Left kidney (tissue), 8 donors: ENCODE measurements at places on chromosomes 16 and 17. TPM values are rescaled to one million over a fixed set of nuclear protein-coding genes. Genes with fewer than 3 reads are reported as not detected.

DNA sequence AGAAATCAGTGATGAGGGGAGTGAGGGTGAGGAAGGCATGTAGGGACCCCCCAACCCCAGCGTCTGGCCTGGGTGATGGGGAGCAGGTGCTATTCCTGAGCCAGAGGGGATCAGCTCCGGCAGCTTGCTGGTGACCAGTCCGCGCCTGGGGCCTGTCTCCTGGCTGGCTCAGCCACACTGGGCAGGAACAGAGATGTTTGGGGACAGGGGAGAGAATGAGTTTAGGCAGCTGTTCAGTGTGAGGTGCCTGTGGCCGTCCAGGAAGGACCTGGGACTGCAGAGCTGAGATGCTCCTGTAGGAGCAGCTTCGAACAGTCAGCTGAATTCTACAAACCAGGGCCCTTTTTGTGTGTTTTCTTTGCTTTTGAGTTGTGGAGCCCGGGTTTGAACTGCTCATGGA is 23.2 kb upstream of the SPNS2 start:
- DNase-seq = no peak

DNA sequence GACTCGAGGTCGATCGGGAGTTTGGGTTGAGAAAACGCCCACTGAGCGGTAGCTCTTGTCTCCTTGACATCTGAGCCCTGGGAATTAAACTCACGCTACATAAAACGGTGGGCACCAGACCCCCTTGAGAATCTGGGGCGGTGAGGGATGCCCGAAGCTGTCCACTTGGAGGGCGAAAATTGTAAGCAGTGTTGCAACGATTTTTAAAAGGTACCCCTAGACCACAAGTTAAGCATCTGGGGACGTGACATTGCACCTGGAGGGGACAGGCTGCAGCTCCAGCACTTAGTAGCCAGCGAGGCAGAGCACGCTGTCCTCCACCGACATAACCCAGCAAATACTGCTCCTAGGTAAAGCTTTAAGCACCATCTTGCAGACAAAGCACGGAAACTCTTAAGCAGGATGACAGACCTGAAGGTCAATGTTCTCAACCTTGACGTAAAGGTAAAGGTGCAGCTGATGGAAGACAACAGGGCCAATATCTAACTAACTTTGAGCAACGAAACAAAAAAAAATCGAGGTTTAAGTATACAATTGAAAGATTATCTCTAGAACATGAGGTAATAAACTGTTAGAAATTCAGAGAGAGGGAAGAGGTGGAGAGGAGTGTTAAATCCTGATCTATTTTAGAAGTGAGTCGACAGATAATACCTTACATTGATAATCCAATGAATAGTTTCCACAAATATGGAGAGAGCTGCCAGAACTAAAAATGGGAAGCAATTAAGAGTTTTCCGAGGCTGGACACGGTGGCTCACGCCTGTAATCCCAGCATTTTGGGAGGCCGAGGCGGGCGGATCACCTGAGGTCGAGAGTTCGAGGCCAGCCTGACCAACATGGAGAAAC is 921 bp upstream of the CDR2 start:
- no peak for DNase-seq

RSPRY1 gene
- polyA plus RNA-seq = 51.7 TPM

KCNJ12 gene
- 4.5 TPM for polyA plus RNA-seq

GRCh38 chr16:23505671-23506605 is 4.4 kb downstream of the GGA2 start:
- DNase-seq = no peak

- no peak for DNase-seq
These were observed 8.3 kb upstream of the CLUH start for GRCh38 chr17:2719861-2720260.

DNA sequence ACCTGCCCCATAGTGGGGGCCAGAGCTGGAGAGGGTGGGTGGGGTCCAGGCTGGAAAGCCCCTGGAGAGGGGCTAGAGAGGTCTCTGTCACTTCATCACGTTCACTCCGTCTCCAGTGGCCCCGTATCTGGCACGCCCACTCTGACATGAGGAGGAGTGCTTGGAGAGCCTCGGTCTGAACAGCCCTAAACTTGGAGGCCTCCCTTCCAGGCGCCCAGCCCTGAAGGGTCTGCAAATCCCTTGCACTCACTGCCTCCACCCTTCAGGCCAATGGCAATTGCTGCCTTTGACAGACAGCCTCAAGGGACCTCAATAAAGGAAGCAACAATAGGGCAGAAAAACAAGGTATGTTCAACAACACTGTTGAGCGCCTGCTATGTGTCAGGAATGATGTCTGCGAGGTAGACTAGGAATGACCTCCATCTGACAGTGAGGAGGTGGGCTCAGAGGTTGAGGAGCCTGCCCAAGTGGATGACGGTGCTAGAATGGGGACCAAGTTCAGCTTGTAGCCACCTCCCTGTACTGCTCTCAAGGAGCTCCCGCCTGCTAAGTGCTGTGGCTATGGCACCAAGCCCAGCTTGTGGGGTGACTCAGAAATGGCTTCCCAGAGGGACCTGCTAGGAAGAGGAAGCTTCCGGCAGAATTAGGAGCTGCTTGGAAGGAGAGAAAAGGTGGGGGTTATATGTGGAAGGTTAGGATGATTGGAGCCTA is 2.9 kb upstream of the EPX start:
- no peak for DNase-seq

GCGR gene
- 9.2 TPM for polyA plus RNA-seq

DNA sequence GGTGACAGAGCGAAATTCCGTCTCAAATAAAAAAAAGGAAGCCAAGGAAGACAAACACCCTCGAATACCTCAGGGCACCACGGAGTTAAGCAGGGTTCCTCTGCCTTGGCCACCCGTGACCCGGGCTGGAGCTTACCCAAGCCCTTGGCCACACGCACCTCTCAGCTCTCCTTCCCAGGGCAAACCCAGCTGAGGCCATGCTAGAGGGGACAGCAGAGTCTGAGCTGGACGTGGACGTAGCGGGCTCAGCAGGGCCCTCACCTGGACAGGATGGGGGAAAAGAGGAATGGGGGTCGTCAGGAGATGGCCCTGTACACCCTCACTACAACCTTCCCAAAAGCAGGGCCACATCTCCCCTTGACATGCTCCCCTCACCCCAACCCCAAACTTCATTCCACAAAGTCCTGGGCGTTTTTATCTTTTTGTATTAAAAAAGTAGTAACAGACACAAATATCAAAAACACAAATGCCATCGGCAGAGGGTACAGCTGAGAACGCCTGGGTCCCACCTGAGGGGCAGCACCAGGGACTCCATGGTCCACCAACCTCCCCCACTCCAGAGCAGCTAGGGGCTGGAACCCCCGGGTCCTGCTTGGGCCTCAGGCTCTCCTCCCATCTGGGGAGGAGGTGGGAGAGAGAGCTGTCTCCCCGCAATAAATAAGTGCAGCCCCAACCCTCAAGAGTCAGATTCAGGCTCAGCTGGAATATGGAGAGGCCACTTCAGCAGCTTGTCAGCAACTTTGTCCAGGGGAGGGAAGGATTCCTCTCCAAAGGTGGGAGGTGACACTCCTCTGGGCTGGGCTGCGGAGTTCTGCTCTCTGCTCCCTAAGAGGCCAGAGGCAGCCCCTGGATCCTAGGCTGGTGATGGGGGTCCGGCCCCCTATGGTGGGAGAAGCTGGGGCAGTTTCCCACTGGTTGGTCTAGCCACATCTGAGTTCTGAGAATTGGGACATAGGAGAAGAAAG is 11.9 kb downstream of the PER1 start:
- DNase-seq = no peak

GRCh38 chr17:82447876-82448275 is 2.7 kb downstream of the CYBC1 start:
- no peak for DNase-seq

- no peak for DNase-seq
These were observed 26.1 kb downstream of the WNT9B start for GRCh38 chr17:46877466-46877865.
